NCI-H82 (cell line): ENCODE measurements at places on chromosomes 5 and 9.

DNA sequence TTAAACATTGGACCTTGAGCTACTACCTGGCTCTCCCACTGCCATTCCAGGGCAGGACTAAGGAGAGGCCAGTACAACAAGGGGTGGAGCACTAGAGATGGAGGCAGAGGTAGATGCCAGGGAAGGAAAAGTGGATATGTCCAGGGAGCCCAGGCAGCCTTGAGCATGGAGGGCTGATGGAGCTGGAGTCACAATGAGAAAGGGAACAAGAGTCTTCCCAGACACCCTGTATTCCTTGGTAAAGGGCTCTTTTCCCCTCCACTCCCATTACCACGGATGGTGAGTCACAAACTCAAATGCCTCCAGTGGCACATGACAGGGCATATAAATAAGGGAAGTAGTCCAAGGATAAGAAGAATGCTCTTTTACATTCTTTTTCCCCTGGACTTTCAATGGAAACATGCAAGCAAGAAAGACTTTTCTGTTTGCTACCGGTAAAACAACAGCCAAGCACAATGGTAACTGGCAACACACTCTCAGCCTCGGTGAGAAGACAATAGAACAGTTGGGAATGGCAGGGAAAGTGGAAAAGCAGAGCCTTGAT, 16.7 kb downstream of the ERAP1 start:
- no peak for DNase-seq

- DNase-seq = no peak
Measured at GRCh38 chr9:114953959-114954358, 23.6 kb upstream of the TNFSF8 start.

GRCh38 chr5:113487781-113488644, at the start of gene MCC:
Gene MCC, minus strand, starts transcription at chr5:113488453.
- peak; percentile 83 for DNase-seq

DNA sequence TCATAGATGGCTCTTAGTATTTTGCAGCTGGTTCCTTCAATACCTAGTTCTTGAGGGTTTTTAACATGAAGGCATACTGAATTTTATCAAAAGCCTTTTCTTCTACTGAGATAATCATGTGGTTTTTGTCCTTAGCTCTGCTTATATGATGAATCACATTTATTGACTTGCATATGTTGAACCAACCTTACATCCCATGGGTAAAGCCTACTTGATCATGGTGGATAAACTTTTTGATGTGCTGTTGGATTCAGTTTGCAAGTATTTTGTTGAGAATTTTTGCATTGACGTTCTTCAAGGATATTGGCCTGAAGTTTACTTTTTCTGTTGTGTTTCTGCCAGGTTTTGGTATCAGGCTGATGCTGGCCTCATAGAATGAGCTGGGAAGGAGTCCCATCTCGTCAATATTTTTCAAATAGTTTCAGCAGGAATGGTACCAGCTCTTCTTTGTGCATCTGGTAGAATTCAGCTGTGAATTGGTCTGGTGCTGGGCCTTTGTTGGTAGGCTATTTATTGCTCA, 49.7 kb downstream of the YIPF5 start:
- DNase-seq = no peak

DNA sequence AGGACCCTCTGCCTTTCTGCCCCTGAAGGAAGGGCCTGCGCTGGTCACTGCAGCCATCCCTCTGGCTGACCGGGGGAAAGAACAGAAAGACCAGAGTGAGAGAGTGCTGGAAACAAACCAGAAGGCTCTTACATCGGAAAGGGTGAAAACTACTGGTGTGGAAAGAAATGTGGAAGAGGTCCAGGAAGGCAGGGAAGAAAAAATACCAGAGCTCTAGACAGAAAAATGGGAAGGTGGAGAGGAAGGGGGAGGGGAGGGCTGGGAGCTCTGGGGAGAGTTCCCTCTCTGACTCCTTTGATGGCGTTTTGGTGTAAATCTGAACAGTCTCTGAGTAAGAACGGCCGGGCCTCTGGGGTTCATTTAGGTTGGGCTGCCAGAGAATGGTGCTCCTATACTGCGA, 47.7 kb downstream of the COL23A1 start:
- no peak for DNase-seq
